ENCODE measurements at places on chromosomes 7 and 10. TPM values are rescaled to one million over a fixed set of nuclear protein-coding genes. Genes with fewer than 3 reads are reported as not detected.

FZD8 gene
- 0.19 TPM for total RNA-seq

MOGAT3 gene
- total RNA-seq = not detected

MYPN gene
- not detected for total RNA-seq

AMPH gene
- total RNA-seq = 0.07 TPM

VIPR2 gene
- 0.83 TPM for total RNA-seq

MYL10 gene
- total RNA-seq = not detected

CALHM1 gene
- not detected for total RNA-seq

CTAGE4 gene
- 2.2 TPM for total RNA-seq

GOLGA7B gene
- 0.31 TPM for total RNA-seq

TRIM50 gene
- not detected for total RNA-seq

NKX2-3 gene
- not detected for total RNA-seq

KLF14 gene
- not detected for total RNA-seq

SPDYE11 gene
- total RNA-seq = not detected

MSMB gene
- not detected for total RNA-seq

PLAU gene
- 0.27 TPM for total RNA-seq
